Neural crest cell (in vitro differentiated cells): ENCODE measurements at places on chromosomes 2 and 18.

- no peak for DNase-seq
These were observed 77.8 kb downstream of the MYO1B start for GRCh38 chr2:191322828-191323506.

GRCh38 chr2:142757111-142757510 lies 120.4 kb upstream of the KYNU start:
- no peak for DNase-seq

- no peak for DNase-seq
These were observed 118.4 kb upstream of the REG3G start for GRCh38 chr2:78907089-78907488.

DNA sequence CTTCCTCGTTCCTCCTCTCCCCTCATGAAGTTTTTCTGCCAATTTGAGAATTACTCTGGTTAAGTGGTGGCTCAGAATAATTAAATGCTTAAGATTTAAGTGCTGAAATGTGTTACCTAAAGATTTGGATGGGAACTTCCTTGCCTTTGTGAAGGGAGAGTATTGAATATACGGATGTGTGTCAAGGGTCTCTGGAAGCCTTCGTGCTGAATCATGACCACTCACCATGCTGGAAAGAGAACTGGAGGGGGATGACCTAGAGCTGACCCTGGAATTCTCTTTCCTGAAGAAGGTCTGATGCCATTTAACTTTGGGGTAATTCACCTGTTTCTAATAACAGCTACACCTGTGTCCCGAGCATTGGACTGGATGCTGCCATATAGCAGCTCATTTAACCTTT lies 2.2 kb downstream of the MOCOS start:
- no peak for DNase-seq

DNA sequence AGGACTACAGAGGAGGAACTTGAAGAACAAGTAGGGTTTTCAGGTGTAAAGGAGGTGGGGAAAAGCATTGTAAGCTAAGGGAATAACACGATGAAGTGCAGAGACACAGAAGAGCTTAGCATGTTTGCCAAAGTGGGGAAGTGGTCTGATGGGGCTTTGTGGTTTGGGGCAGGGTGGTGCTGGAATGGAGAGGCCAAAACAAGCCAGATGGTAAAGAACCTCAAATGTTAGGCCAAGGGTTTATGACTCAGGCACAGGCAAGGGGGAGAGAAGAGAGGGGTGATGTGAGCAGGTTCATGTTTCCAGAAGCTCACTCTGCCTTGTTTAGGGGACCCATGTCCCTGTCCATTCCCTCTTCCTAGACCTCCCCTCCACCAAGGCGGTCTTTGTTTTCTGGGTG lies 104.5 kb upstream of the YWHAQ start:
- no peak for DNase-seq

- no peak for DNase-seq
These were observed 324.7 kb downstream of the SLC8A1 start for GRCh38 chr2:40127146-40127545.

DNA sequence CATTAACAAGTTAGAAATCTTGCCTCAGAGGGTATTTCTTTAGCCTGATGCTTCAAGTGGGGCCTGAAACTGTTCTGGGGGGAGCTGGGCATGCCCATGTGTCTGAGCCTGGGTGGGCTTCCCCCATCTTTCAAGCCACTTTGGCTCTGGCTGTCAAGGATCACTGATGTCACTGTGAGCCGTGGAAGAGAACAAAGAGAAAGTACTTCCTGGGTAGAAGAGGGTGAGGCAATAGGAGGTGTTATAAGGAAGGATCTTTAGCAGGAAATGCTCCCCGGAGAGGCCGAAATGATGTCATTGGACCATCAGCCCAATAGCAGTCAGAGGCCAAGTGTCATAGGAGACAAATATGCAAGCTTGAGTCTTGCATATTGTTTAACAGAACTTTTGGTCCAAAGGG lies 228.4 kb upstream of the MEX3C start:
- DNase-seq: no peak

- no peak for DNase-seq
These were observed 263.2 kb downstream of the CYP26B1 start for GRCh38 chr2:71884303-71885042.

DNA sequence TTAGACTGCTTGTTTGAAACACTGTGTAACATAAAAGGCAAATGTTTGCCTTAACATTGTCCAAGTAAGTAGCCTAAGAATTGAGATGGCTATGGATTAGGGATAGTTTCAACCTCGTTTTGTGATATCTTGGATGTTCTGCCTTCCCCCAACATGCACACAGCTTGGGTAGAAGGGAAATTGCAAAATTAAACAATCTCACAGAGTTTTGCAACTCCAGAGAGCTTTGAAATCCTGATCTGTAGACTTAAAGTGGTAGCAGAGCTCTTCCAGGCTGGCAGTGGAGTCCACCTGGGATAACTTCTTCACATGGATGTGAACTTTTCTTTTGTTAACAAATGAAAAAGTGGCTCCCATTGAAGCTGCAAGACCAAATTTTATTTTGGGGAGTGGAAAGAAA lies 59.6 kb downstream of the CHRNA1 start:
- DNase-seq: no peak

GRCh38 chr2:217798743-217799562 lies 203.8 kb downstream of the TNS1 start:
- no peak for DNase-seq

DNA sequence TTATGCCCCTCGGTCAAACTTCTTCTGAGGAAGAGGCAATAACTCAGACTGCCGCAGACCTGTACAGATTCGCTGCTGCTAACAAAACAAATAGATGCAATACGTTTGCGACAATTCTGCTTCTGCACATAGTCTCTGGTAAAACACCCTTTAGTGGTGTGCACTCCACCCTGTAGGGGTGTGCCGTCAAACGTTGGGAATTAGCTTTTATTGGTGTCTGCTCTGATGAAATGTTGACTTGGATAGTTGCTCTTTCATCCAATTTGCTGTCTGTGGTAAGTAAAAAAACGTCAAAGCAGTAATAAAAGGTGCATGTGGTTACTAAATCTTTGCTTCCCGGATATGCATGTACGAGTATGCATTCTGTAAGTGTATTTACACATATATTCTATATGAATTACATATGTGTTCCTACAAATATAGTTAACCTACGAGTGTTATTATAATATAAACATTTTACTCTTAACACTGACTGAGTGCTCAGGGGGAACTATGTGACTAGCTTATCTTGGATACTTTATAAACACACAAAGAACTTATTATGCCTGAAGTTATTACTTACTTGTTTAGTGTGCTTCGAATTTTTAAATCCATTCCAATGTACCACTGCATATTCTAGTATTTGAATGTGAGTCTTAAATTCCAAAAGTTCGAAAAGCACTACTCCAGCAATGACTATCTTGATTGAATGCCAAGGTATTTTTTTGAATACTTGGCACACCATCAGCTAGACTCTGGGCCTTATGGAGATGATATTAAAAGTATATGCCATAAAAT lies 610.2 kb downstream of the ZEB2 start:
- DNase-seq: no peak

GRCh38 chr2:25104736-25105135 lies 62.9 kb downstream of the EFR3B start:
- DNase-seq: no peak

DNA sequence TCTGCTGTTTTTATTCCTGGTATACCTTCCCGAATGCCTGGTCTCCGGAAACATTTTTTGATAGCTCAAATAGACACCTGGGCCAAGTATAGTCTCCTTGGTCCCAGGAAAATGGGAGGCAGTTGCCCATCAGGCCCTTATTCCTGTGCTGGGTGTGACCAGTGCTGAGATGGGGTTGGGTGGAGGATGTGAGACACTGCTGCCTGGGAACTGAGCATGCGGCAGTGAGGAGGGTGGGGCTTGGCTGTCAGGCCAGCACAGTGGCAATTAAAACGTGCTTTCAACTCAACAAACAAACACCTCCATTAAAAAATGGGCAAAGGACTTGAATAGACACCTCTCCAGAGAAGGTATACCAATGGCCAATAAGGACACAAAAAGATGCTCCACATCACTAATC lies 12.5 kb downstream of the KLHL29 start:
- DNase-seq: no peak

DNA sequence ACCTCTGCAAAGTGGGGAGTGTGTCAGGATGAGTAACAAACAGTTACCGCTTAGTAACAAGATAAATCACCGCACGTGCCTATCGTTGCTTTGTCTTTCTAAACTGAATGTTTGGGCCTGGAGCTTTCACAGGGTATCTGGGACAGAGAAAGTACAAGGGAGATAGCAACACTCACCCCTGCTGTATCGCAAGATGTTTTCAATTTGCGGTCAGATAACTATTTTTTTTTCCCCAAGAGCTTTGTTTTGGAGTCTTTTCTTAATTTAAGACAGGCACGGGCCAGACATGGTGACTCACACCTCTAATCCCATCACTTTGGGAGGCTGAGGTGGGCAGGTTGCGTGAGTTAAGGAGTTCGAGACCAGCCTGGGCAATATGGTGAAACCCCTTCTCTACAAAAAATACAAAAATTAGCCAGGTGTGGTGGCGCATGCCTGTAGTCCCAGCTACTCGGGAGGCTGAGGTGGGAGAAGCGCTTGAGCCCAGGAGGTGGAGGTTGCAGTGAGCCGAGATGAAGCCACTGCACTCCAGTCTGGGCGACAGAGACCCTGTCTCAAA lies 146.6 kb downstream of the GBX2 start:
- no peak for DNase-seq

GRCh38 chr2:234596696-234597575 lies 100.1 kb upstream of the ARL4C start:
- no peak for DNase-seq

- DNase-seq: no peak
These were observed 26.1 kb upstream of the ERCC3 start for GRCh38 chr2:127320067-127320466.

- no peak for DNase-seq
These were observed 511.7 kb upstream of the CNTNAP5 start for GRCh38 chr2:123513351-123513750.

DNA sequence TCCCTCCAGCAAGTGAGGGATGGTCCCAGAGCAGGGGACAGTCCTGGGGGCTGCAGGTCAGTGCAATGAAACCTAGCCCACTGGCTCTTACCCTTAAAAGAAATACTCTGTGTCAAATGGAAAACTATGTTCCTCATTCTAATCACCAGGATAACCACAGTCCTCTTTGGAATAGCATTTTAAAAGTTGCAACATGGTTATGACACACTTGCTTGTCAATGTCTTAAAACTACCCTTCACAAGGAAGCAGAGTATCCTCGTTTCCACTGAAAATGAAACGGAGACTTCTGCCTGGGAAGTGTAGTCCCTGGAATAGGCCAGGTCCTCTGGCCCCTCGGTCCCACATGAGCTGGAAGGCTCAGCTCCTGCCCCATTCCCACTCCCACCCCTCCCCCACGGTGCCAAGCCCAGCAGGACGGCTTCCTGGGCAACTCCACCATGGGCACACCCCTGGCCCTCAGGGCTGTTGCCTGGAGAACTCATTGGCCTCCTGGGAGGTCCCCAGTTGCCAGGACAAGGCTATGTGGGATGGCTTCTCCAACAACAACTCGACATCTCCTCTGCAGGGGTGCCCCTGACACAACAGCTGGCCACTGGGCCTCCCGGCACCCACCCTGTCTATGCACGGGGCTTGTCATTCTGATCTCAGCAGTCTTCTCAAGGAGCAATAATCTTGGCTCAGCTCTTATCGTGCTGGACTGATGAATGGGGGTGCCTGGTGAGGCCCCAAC lies 38.3 kb upstream of the ST3GAL5 start:
- DNase-seq: no peak

DNA sequence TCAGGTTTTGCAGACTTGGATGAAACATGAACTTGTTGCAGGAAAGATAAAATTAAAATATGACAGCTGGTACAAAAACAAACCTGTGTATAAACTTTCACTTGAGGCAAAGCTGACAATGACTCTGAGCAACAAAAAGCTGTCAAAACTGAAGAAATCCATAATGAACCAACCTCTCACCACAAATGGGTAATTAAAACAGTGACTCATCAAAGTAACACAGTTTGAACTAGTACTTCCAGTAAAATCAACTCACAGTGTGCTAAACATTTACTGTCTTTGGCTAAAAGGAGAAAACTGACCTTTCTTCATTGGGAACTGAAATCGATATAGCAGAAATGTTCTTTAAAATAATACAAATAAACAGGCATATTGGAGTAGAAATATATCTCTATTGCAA lies 209.7 kb downstream of the WDPCP start:
- no peak for DNase-seq

DNA sequence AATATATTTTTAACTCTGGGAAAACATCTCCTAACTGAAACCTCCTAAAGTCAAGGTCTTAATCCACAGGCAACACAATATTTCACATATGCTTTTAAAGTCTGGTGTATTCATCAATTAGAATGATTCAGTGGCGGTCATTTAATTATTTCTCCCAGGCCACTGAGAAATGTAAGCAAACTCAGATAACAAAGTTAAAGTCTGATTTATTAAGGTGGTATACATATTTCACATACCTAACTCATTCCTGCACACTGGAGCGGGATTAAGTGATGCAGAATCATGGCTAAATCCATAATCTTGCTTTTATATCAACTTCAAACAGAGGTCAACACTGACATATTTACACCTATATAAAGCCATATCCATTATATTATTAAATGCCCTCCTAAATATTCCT lies 43.7 kb downstream of the FRZB start:
- DNase-seq: no peak

DNA sequence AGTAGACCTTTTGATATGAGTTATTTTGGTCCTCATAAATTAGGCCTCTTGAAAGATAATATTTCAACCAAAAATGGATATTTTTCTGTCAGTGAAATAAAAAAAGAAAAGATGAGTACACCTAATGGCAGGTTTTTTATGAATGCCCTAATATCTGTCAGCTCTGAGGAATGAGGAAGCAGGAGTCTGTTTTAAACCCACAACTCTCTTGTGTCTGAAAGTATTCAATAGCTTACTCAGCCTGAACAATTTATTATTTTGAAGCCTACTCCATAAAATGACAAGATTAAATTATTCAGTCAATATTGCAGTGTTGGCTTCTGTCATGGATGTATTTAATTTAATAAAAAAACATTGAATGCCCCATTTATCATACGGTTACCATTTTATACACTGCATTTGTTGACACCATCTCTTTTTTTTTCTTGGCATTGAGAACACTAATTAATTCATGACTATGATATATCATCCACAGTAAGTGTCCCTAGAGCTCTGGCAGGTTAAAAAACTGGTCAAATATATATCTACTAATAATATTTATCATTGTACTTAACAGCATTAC lies 548.2 kb downstream of the CBLN2 start:
- DNase-seq: no peak
